Naive thymus-derived CD8-positive, alpha-beta T cell (primary cell): ENCODE measurements at places on chromosomes 3 and 15.

DNA sequence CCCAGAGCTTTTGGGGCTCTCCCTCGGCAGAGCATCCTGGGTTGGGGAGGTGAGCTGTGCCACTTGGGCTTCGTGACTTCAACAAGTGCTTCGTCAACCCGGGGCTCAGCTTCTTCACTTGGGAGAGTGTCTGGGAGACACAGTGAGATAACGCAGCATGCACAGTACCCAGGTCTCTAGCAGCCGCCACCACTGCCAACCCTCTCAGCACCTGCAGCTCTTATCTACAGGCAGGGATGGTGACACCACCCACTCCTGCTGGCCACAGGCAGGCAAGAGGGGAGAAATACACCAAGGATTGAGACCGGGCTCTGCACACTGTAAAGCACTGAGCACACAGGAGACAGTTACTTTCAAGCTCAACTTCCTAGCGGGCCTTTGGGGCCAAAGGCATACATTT is 11.6 kb downstream of the TKT start:
- DNase-seq: no peak

GRCh38 chr3:35950021-35950420 is 310.7 kb downstream of the ARPP21 start:
- no peak for DNase-seq

DNA sequence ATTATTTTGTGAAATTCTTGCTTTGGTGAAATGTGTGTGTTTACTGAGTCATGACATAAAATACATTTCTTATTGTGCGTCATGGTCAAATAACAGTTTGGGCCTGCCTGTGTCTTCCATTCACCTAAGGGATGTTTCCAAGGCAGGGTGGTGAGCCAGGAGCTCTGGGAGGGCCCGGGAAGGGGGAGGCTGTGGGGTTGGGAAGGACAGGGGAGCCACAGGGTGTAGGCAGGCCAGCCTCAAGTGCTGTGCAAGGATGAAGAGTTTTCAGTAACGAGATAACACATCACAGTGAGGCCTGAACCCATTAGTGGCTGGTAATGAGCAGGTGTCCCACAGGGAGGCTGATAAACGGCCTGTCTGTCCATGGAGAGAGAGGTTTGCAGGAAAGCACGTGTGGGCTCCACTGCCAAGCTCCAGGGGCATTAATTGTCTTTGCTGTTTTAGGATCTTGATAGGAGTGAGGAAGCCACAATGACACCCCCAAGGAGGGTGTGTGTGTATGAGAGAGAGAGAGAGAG is 35.6 kb upstream of the SEC13 start:
- DNase-seq: no peak

DNA sequence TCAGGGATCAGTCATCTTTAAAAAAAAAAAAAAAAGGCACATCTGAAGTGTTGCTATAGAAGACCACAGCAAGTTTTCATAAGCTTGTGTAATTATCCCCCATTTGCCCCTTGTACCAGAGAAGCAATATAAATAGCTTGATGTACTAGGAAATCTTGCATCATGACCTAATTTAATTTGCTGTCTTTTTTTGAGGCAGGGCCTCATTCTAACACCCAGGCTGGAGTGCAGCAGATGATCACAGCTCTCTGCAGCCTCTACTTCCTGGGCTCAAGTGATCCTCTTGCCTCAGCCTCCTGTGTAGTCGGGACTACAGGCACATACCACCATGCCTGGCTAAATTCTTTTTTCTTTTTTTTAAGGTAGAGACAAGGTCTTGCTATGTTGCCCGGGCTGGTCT is 88.7 kb downstream of the ARIH1 start:
- DNase-seq: no peak

DNA sequence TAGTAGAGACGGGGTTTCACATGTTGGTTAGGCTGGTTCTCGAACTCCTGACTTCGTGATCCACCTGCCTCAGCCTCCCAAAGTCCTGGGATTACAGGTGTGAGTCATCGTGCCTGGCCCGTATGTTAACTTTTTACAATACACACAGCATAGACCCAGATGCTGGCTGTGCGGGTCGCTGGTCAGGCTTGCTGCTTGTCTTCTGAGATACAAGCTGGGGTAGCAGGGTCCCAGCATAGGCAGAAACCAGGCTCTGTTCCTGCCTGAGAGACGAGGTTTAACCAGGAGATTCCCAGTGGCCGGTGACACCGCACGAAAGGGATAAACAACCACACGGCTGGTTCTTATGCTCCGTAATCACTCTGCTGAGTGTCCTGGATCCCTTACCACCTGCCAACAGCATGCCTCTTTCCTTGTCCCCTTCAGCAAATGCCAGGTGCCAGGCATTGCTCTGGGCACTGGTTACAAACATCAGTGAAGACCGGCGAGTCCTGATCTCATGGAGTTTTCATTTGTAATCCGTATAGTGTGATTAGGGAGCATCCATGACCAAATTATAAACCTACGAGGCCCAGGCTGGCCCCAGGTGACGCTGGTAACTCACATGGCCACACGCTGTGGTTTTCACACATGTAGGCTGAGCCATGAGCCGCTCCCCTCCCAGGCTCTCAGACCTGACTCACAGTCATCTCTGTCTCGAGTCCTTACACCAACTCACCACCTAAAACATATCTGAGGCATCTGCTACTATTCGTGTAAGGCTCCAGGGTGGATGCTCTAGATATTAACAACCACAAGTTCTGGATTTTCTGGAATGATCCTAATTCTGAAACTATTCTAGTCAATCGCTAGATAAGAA is 125.7 kb downstream of the PDZRN3 start:
- no peak for DNase-seq

DNA sequence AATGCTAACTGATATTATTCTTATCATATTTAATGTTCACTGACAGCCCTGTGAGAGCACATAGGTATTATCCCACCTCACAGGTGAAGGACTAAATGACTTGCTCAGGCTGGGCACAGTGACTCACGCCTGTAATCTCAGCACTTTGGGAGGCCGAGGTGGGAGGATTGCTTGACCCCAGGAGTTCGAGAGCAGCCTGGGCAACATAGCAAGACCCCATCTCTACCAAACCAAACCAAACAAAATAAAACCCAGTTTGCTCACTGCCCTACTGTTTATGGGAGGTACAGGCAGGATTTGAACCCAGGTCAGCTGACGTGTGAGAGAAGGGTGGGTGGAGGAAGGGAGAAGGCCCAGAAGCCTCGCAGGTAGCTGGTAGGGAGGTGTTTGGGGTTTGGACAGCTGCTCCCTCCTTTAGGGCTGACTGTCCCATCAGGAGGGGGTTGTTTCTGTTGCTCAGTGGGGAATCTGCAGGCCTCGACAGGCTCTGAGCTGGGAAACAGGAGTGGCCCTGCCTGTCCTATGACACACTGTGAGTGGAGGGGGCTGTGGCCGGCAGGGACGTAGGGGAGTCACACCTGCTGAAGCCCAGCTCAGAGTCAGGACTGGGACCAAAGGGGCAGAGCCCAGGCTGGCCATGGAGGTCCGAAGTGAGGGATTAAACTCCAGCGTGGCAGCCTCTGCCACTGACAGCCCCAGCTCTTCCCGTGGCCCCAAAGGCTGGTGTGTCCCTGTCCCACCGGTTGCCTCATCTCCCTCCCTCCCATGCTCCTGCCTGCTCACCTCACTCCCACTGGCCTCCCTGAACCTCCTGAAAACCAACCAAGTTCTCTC is 25.3 kb downstream of the BHLHE40 start:
- DNase-seq: no peak

- no peak for DNase-seq
These were observed 326.2 kb downstream of the CTNNB1 start for GRCh38 chr3:41525303-41526064.

DNA sequence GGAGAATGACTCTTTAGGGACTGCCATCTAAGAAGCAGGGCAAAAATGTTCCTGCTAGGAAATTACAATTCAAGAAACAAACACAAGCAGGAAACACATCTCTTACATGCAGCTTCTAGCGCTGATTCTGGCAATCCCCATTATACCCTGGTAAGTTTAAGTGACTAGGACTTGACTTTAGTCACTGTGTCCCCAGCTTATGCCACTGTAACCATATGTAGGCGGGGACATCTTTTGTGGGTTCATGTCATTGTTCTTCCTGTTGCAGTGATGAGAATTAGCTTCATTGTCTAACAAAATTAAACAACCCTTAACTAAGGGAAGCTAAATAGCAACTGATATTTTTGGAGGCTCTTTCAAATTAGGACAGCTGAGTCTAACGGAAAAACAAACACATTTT is 17.9 kb upstream of the FAM81A start:
- DNase-seq: no peak

DNA sequence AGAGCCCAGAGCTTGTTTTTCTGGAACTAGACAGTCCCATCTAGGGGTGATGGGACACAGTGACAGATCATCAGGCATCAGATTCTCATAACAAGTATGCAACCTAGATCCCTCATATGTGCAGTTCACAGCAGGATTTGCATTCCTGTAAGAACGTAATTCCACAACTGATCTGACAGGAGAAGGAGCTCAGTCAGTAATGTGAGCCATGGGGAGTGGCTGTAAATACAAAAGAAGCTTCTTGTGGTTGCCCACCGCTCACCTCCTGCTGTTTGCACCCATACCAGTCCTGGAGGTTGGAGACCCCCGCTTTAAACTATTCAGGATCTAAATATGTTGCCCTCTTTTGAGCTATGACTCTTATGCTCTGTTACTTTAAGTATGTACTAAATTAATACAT is 167.3 kb downstream of the ALCAM start:
- DNase-seq: no peak

DNA sequence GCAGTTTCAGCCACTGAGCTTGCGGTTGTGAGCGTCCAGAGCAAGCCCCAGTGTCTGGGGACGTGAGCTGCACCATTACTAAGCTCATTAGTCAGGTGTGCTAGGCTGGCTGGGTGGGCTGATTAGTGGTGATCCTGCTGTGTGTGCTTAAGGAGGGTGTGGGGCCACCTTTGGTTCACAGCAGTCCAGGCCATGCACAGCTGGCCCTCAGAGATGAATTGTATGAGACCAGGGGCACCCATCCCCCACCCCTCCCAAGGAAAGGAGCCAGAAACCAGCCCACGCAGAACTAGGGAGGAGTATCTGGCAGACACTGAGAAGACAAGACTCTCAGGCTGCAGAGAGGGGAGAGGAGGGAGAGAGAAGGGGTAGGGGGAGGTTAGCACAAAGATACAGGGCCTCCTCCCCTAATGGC is 3.8 kb downstream of the TYRO3 start:
- DNase-seq: no peak

GRCh38 chr15:75835990-75836958 is 7.0 kb upstream of the UBE2Q2 start:
- no peak for DNase-seq

- DNase-seq: no peak
These were observed 59.0 kb upstream of the MINAR1 start for GRCh38 chr15:79373113-79373512.

- no peak for DNase-seq
These were observed 7.2 kb downstream of the FSD2 start for GRCh38 chr15:82798531-82799166.

DNA sequence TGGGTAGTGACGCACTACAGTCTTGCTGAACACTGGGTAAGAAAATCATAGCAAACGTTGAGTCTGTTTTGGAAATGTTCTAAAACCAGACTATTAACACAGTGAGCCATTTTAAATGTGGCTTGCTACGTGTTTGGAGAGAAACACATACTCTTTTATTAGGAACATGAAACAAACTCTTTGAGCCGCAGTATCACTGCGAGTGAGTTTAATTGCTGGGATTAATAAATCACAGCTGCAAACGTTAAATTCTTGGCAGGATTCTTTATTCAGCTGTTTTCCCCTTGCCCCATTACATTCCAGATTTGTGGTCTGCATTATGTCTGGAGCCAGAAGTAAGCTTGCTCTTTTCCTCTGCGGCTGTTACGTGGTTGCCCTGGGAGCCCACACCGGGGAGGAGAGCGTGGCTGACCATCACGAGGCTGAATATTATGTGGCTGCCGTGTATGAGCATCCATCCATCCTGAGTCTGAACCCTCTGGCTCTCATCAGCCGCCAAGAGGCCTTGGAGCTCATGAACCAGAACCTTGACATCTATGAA is 33.6 kb downstream of the BTD start:
- no peak for DNase-seq

DNA sequence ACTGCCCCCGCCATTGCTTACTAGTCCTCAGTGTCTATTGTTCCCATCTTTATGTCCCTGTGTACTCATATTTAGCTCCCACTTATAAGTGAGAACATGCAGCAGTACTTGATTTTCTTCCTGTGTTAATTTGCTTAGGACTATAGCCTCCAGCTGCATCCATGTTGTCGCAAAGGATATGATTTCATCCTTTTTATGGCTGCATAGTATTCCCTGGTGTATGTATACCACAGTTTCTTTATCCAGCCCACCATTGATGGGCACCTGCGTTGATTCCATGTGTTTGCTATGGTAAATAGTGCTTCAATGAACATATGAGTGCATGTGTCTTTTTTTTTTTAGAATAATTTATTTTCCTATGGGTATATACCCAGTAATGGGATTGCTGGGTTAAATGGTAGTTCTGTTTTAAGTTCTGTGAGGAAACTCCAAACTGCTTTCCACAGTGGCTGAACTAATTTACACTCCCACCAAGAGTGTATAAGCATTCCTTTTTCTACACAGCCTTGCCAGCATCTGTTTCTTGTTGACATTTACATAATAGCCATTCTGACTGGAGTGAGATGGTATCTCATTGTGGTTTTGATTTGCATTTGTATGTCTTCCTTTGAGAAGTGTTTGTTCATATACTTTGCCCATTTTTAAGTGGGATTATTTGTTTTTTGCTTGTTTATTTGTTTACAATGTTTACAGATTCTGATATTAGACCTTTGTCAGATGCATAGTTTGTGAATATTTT is 53.7 kb downstream of the GALK2 start:
- no peak for DNase-seq

DNA sequence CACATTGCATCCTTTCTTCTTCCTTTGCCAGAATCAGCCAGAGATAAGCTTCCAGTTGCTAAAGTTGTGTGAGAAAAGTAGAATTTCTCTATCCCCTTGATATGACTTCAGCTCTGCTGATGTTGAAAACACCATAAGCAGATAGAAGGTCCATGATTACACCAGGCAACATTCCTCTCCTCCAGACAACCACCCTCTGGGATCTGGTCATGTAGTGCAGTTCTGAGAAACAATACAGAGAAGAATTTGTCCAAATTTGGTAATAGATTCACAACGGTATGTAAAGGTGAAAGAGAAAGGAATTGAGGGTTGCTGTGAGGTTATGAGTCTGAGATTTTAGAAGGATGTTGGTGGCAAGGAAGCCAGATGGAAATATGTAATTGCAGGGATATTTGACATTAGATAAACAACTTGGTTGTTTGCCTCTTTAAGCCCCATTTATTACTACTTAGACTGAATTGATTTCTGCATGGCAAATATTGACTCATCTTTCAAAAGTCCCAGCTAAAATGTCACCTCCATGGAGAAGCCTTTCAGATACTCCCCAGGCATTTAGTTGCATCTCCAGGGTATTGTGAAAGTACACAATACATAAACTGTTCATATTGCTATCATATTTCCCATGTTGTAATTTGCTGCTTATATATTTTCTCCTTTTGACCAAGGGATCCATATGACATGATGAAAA is 134.9 kb downstream of the GAP43 start:
- DNase-seq: no peak

DNA sequence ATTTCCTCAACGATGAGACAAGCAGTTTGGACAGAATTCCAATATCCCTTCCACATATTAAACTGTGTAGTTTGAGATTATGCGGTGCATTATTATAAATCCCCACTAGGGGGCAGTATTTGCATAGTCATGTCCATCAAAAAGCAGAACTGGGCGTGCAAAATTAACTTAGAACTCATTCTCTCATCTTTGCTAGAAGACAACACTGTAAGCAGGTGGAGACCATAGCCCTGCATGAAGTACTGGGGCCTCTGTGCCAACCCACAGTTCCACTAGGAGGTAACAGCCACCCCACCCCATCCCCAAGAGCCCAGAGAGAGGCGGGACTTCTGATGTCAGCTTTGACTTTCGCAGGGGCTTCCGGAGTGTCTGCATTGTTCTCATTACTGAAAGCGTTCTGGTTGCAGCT is 106.6 kb upstream of the TMC3 start:
- DNase-seq: peak; percentile 24
